ENCODE measurements at places on chromosomes 13 and 19.

DNA sequence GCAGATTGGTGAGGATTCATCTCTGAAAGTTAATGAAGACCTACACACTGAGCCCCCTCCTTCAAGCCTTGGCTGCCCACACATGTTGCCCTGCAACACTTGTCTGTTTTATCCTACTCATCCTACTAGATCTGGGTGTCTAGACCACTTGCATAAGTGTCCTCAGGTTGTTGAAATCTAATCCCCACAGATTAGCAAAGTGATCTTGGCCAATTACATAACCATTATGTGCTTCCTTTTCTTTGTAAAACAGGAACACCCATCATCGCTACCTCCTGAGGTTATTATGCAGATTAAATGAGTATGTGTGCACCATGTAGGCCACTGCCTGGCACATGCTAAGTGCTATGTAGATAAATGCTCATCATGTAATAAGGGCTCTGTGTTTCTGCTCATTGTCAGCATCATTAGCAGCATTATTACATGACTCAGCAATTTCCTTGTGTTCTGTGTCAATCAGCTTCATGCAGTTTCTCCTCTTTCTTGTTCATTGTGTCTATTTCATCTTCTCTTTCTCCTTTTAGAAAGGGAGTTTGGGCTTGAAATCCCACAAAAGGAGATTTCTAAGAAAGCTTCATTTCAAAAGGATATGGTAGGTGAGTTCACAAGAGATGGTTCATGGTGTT lies 15.1 kb downstream of the ZNF175 start:
- DNase-seq = no peak

GRCh38 chr19:41339936-41340335 lies 13.8 kb downstream of the TGFB1 start:
- no peak for DNase-seq

- peak; percentile 64 for DNase-seq
Observed at GRCh38 chr13:59531571-59532091, 632.1 kb downstream of the DIAPH3 start.

GRCh38 chr13:108368250-108368905 lies 98.9 kb downstream of the TNFSF13B start:
- DNase-seq = no peak

DNA sequence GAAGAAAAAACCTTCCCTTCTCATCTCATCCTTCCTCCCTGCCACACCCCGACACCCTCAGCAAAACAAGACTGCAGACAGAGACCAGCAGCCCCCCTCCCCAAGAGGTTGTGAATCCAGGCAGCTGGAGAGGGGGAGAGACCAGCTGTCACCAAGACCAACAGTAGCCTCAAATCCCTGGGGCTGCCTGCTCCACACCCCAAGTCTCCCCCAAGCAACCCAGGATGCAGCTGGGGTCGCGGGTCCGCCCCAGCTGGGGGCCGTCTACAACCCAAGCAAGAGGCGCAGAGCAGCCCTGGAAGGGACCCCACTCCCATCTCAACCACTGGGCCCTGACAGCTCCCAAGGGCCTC lies 7.1 kb downstream of the KLF16 start:
- no peak for DNase-seq

DNA sequence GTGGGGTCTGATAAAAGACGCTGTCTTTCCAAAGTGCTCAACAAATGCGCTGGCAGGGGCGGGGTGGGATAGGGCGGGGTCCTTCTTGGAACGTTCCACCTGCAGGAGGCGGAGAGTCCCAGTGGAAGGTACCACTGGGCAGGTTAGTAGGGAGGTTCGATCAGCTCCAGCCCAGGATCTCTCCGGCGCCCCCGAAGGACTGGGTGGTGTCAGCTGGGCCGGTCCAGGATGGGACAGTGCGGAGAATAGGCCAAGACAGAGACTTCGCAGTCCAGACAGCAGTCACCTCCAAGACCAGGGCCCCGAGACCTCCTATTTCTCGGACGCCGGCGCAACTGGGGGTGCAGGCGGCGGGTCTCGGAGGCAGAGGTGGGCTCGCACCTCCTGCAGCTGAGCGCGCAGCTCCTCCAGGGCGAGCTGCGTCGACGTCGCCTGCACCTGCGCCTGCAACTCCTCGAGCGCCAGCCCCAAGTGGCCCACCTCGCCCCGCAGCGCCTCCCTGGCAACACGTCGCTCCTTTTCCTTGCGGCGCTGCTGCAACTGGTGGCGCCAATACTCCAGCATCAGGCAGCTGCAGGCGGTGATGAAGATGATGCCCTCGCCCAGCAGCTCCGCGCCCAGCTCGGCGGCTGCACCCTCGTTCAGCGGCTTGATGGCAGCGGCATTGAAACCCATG lies 21.6 kb downstream of the VASP start:
- DNase-seq = peak; percentile 59

DNA sequence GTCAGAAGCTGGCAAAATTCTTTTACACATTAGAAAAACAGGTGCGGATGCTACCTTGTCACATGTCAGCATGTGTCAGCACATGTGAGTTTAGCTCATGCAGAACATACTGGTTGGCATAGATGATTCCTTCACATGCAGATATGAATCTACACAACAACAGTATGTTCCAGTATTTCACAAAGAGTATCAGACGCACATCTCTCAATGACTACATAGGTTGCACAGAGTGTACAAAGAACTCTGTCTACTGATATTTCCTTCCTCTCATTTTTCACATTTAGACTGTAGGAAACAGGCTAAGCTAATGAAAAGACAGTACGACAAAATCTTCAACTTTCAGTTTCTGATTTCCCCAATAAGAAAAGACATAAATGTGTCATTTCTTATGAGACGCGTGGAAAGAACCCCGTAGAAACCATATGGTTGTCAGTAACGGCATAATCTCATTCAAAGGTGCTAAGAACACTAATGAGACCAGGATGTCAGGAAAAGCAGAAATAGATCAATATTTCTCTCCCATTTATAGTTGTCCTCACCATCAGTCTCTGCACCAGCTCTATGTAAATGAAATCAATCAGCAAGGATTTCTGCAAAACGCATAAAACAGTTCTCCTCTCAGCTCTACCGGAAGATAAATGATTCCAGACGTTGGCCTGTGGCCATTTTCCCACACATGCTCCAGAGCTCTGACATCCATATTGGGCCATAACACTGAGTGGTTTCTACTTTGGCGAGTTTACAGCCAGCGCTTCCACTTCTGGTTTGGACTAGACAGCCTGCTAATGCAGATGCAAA lies 81.2 kb downstream of the STARD13 start:
- no peak for DNase-seq

DNA sequence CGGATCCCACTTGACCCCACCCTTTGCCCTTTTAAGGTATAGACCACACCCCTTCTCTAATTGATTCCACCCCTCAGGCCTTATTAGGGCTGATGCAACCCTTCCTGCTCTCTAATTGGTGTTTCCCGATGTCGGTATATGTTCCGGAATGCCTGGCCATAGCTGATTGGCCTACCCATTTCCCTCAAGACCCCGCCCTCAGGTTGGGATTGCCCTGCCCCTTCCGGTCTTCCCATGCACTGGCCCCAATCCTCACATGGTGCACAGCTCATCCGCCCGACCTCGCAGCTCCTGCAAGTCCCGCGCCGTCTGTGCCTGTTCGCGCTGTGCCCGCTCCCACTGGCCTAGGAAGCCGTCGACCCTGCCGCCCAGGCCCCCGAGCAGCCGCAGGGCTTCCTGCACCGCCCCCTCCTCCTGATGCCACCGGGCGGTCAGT lies 18.1 kb downstream of the TSKS start:
- no peak for DNase-seq

DNA sequence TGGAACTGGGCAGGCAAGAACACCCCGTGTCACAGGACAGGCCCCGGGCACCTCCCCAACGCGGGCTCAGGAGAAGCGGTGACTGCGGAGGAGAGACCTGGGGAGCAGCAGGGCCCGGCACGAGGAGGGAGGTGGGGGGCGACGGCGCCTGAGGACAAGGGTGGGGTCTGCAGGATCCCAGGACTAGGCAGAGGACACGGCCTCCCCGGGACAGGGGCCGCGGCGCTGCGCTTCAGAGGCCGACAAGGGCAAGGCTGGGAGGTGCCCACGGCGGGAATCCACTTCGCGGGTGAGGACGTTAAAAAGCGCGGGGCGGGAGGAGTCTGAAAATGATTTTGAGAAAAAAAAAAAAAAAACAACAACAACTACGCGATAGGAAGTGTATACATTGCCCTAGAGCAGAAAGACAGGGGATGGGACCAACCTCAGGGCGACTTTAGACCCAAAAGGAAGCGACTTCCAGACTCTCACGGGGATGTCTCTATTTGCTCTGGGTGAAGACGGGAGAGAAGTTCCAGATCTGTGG lies 44.9 kb downstream of the ZNF611 start:
- DNase-seq = no peak

DNA sequence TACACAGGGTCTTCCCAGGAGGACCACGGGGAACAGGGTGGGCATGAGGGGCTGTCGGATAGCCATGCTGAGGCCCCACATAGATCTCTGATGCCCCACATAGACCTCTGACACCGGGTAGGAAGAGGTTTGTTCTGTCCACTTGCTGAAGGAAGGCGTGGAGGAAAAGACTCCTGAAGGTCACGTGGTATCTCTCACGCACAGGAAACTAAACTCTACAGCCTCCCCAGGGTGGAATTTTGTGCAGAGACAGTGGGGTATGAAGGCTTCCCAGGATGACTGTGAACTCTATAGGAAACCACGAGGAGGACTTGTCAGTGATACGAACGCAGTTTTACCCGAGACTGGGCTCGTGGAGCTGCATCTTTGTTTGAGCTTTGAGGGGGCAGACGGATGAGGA lies 2.8 kb downstream of the EVI5L start:
- DNase-seq = no peak

GRCh38 chr19:40245506-40246128 lies 19.1 kb upstream of the CCNP start:
- DNase-seq = no peak

GRCh38 chr19:13020002-13020414 lies 24.7 kb downstream of the NFIX start:
- DNase-seq = no peak

DNA sequence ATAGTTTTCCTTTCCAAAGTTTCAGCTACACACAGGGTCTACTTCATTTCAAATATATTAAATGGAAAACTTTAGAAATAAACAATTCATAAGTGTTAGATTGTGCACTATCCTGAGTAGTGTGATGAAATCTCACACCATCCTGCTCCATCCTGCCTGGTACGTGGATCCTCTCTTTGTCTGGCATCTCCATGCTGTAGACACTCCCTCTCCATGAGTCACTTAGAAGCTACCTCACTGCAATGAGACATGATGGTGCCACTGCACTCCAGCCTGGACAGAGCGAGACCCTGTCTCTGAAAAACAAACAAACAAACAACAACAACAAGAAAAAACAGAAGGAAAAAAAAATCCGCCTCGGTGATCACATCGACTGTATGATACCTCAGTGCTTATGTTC lies 191.8 kb downstream of the PCCA start:
- no peak for DNase-seq
